ENCODE measurements at places on chromosomes 6 and 20.

- no peak for DNase-seq
These were observed 31.6 kb upstream of the GJA10 start for GRCh38 chr6:89862698-89863097.

DNA sequence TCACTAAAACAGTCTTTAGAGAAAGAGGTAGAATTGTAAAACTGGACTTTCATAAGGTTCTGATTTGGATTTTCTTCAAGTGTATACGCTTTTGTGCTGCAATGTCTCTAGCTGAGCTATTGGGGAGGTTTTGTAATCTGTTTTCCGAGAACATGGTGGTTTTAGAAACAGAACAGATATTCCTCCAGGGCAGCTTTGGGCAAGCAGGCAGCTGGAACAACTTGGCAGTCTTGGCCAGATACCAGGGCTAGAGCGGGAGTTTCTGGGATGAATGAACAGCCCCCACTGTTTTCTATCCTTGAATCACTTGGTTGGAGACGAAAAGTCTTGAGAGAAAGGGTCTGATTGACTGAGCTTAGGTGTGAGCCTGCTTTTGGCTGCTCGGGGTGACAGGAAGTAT is 17.1 kb upstream of the ARMC2 start:
- DNase-seq = no peak

- DNase-seq = no peak
These were observed 36.4 kb upstream of the HLA-C start for GRCh38 chr6:31308050-31308844.

DNA sequence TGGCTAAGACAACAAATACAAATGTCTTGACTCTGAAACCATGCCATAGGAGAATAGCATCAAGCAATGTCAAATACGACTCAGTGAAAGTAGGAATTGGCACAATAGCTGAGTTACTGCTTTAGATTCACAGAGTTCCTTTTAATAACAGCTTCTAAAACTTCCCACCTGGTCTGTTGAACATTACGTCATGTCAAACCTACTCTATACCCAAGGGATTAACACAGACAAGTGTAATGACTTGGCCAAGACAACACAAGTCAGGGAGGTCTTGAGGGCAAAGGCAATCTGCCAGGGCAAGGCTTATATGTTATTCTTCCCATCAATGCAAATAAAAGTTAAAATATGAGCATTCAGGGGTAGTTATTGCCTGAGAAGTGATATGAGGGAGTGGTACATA is 265.1 kb upstream of the PRDM1 start:
- no peak for DNase-seq

DNA sequence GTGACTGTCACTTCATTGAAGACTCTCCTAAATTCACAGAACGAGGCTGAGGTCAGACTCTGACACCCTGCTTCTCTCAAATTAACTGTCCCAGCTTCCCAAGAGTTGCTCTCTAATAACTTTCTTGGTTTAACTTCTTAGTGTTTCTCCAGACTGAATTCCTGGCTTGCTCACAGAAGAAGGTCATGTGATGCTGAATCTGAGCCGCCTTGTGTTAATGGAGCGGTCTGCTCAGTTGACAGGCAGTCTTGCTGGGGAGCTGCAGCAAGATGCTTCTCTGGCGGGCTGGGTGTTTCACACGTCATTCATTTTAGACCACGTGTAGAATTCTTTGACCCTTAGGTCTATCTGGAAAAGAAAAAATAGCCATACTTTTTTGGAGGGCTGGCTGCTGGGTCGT is 107.3 kb downstream of the FOXO3 start:
- no peak for DNase-seq

GRCh38 chr6:13229205-13230085 is 98.9 kb downstream of the TBC1D7 start:
- no peak for DNase-seq
